ENCODE measurements at places on chromosomes 2 and 18.

DNA sequence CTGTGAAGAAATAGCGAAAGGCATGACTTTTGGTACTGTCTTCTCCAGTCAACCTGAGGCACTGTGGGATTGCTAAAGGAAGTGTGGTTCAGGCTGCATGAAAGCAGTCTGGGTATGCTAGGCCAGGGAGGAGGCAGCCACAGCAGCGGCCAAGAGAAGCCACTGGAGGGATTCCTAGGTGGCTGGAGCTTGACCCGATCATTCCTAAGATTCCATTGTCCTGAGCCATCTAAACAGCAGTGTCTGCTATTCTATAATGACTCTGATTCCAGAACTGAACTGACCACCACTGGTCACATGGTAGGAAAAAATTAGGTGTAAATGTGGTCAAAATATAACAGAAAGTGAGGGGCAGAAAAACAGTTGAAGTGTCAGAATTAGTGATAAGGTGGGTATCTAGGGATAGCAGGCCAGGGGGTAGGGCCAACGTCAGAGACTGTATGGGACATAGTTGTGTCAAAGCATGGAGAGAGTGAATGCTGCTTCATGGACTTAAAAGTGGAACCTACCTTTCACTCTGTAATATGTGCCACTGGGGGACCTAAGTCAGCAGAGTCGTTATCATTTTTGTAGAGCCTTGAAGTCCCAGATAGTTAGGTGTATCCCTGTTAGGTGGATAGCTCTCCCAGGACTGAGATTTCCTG lies 204.6 kb downstream of the CTNNA2 start:
- DNase-seq: peak; percentile 10

DNA sequence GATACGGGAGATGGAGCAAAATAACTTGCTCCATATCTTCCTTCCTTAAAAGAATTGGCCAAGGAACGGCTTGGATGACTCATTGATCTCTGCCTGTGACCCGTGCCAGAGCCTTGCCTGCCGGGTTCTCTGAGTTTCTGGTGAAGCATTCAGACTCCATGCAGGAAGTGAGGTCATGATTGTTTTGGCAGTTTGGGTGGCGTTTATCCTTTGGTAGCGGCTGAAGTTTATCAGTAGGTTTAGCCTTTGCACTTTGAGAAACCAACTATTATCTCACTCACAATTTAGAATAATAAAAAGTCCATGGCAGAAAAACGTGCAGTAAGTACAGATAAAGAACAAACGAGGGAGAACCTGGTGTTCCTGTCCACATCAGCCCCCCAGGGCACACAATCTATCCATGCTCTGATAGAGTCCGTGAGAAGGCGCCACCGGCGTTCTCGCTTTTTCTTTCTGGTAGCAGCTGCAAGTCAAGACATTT lies 15.0 kb upstream of the CTAGE1 start:
- DNase-seq: peak; percentile 92

GRCh38 chr2:171545086-171545485 lies 22.8 kb downstream of the CYBRD1 start:
- DNase-seq: no peak

GRCh38 chr2:94982156-94982555 lies 43.4 kb upstream of the MAL start:
- DNase-seq: no peak

DNA sequence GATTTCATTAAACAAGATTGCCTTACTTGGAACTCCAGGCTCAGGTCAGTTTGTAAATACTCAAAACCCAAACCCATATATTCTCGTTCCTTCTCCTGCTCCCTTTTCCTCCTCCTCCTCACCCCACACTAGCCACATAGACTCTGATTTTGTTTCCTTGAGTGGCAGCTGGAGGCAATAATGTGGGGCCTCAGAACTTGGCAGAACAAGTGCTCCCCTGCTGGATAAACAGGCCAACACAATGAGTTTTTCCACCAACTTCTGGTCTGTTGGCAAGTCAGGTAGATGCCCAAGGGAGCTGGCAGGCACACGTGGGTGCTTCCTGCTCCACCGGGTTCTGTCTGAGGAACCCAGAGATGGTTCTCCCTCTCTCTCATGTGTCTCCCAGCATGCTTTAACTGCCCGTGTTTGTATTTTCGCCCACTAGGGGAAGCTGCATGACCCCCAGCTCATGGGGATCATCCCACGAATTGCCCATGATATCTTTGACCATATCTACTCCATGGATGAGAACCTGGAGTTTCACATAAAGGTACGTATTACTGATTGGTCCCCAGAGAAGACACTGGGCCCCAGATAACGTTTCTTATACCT lies 61.9 kb downstream of the KIF5C start:
- no peak for DNase-seq

GRCh38 chr2:197211881-197212342 lies 98.7 kb downstream of the ANKRD44 start:
- no peak for DNase-seq

GRCh38 chr18:63550068-63550467 lies 7.9 kb downstream of the SERPINB12 start:
- DNase-seq: no peak

DNA sequence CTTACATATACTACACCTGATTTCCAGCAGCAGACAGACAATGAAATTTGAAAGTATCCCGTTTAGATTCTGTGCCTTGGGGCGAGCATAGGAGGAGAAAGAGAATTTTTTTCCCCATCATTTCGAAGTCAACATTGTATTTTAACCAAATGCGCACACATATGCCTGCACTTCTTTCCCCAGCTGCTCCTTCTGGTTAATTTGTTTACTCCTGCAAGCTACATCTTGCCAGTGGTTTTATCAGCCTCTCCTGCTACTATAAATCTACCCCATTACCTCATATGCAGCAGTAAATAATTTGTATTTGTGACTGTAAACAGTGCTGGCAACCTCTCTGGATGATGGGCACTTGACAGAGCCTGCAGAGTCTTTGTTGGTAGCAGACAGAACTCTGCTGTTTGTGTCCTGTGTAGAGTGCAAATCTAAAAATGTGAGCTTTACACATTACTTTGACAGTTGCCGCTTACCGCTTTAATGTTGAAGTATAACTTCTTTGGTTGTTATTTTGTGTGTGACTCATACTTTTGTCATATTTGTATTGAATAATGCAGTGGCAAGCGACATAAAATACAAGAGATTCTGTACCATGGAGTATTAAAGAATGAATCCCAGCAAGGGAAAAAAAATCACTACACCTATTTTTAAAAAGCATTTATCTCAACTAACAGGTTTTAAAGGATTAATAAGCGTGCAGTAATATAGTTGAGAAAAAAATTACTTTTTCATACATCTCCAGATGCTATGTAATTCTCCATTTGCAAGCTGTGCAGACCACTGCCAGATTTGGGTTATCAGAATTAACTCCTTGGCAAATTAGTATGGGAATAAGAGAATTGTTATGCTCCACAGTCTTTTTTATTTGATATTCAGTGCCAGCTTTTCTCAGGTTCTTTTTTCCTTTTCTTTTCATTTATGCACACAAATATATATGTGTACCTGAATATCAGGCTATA lies 536.8 kb downstream of the XIRP2 start:
- DNase-seq: no peak

DNA sequence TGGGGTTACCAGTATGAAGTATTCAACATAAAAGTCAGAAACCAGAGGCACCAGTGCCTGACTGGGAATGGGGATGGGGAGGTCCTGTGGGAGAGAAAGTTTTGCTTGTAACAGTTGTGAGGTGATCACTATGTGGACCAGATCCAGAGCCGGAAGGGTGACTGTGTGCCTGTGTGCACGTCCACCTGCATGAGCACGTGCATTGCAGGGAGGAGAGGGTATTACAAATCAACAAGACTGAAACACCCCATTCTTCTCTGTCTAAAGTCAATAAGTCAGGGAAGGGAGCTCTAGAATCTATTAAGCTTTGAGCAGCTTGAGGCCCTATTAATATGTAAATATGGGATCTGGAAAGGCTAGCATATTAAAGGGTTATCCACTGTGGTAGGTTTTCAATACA lies 241.0 kb upstream of the ACVR2A start:
- no peak for DNase-seq

DNA sequence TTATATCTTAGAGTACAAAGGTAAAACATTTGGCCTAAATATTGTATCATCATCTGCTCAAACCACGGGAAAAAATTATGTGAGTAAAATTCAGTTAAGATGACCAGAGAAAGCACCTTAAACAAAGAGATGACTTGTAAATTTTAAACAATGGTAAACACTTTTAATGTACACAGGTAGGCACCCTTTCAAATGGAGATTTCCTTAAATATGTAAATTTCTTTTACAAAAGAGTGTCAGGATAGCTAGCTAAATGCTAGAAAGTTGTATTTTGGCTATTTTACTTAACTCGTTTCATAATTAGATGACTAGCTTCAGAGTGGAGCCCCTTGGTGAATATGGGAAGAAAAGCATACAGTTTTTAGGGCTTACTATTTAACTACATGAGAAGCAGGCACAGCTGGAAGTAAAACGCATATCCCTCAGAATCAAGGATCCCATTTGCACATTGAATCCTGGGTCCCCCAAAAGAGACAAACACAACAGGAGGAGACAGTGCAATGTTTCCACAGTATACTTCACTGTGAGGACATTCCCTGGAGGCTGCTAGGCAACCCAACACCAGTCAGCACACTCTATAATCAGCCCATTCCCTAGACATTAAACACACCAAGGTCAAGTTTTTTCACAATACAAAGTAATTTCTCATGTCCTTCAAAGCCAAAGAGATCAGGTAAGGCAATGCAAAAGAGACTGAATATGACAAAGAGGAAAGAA lies 1154.4 kb downstream of the DPP10 start:
- DNase-seq: no peak

GRCh38 chr2:47058003-47058931 lies 96.8 kb downstream of the STPG4 start:
- no peak for DNase-seq

GRCh38 chr2:25250331-25251070 lies 82.1 kb upstream of the POMC start:
- peak; percentile 66 for DNase-seq

DNA sequence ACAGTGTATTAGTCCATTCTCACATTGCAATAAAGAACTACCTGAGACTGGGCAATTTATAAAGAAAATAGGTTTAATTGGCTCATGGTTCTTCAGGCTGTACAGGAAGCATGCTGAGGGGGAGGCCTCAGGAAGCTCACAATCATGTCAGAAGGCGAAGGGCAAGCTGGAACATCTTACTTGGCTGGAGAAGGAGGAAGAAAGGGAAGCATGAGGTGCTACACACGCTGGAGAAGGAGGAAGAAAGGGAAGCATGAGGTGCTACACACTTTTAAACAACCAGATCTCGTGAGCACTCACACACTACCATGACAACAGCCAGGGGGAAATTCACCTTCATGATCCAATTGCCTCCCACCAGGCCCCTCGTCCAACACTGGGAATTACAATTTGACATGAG lies 95.3 kb upstream of the FAM110C start:
- DNase-seq: no peak

DNA sequence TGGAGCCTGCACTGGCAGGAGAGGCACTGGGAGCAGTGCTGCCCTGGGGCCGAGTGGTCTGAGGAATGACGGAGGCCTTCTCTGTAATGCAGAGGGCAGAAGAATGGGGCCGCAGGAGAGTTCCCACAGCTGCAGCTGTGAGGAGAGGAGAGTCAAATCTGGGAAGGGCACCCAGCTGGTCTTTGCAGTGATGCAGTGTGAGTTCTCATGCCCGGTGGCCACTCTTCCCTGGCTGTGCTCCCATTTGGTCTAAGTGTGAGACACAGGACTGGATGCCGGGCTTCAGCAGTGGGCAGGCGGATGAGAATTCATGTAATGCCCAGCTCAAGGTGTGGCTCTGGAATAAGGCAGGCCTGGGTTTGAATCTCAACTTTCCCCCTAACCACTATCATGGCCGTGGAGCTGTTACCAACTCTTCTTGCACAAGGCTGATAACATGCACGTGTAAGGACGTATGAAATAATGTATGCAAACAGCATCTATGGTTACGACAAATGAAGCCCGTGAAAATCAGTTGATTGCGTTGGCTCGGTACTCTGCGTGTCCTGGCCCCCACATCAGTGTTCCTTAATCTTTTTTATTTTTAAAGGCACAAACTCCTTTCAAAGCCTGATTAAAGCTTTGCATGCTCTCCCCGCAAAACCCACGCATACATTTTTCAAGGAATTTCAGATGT lies 71.6 kb downstream of the ACKR3 start:
- no peak for DNase-seq

DNA sequence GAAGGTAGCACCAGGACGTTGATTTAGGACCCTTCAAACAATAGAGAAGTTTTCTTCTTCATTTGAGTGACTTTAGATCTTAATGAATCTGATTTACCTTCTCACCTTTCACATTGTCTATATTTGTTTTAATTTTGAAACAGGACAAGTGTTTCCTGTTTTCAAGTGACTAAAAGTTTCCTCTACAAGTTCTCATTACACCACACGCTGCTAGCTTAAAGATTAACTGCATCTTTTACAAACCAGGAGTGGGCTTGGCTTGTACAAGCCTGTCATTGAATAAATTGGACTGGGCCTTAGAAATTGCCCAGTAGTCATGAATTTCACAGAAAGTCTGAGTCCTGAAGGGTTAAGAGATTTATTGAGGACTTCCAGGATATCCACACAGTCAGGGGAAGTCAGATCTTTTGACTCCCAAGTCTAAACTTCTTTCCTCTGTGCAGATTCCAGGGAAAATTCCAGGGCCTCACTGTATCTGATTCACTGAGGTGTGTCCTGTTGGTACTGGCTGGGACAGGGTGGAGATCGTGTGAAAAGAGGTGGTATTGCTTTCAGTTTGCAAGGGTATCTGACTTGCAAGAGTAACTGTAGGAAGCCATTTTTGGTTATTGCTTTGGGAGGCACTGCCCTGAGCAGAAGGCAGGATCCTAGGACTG lies 3.4 kb downstream of the SGPP2 start:
- DNase-seq: peak; percentile 69

- DNase-seq: no peak
Observed at GRCh38 chr18:46341986-46342525, 237.9 kb downstream of the HAUS1 start.

- DNase-seq: no peak
Observed at GRCh38 chr2:158184556-158185343, 83.1 kb downstream of the UPP2 start.

GRCh38 chr2:230738924-230739323 lies 26.3 kb downstream of the CAB39 start:
- no peak for DNase-seq

DNA sequence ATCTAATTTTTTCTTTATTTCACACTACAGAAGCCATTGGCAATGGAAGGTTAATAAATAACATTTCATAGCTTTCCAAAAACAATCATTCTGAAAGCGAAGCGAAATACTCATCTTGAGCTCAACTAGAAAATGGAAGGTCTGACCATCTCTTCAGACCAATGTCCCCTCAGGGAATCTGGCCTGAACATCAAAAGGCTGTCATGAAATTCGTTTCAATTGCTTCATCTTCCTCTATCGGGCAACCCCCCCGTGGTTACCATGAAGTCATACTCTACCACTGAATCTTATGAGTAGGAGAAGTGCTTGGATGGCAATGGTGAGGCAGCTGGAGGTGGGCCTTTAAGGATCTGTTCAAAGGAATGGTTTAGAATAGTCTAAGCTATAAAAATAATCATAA lies 22.9 kb upstream of the CYTIP start:
- DNase-seq: no peak

- DNase-seq: no peak
Observed at GRCh38 chr2:241770936-241771285, 5.7 kb upstream of the GAL3ST2 start.

GRCh38 chr2:20674309-20674965 lies 7.5 kb downstream of the GDF7 start:
- no peak for DNase-seq

- DNase-seq: peak; percentile 21
Observed at GRCh38 chr2:147331790-147332419, 512.9 kb upstream of the ACVR2A start.

- no peak for DNase-seq
Observed at GRCh38 chr2:74944987-74945787, 13.3 kb upstream of the POLE4 start.
